ENCODE measurements at places on chromosomes 4 and X.

GRCh38 chrX:149607699-149608098, 12.6 kb upstream of the HSFX2 start:
- DNase-seq, result no peak

DNA sequence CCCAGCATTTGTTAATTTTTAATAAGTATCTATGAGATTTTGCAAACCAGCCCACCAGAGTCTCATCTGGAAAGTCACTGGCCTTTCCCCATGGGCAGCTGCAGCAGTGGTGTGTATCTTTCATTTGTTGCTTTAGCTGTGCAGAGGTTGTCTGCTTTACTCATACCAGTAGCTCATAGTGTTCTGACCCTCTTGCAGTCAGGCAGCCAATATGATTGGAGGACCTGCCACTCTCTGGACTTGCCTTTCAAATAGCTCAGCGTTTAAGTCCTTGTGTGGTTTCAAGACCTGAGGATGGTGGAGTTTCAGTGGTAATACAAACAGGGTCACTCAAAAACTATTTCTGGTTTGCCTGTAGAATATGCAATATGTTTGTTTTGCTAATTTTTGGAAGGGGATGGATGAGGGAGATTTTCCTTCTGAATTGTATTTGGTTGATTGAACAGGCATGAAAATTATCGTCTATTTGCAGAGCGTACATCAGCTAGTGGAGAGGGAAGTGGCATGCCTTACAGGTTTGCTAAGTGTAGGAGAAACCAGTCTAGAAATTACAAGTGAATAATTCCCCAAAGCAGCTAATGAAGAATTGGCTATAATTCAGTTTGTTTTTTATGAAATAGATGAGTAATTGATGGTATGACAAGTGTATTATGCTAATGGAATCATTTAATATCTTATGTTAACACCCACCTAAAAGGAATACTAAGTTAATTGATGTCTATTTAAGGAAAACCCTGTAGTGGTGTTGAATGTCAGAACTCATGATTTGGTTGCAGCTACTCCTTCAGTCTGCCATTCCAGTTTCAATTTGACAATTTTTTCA, 8.9 kb downstream of the POLA1 start:
- no peak for DNase-seq

GRCh38 chr4:120777459-120777858, 145.1 kb downstream of the PRDM5 start:
- no peak for DNase-seq

DNA sequence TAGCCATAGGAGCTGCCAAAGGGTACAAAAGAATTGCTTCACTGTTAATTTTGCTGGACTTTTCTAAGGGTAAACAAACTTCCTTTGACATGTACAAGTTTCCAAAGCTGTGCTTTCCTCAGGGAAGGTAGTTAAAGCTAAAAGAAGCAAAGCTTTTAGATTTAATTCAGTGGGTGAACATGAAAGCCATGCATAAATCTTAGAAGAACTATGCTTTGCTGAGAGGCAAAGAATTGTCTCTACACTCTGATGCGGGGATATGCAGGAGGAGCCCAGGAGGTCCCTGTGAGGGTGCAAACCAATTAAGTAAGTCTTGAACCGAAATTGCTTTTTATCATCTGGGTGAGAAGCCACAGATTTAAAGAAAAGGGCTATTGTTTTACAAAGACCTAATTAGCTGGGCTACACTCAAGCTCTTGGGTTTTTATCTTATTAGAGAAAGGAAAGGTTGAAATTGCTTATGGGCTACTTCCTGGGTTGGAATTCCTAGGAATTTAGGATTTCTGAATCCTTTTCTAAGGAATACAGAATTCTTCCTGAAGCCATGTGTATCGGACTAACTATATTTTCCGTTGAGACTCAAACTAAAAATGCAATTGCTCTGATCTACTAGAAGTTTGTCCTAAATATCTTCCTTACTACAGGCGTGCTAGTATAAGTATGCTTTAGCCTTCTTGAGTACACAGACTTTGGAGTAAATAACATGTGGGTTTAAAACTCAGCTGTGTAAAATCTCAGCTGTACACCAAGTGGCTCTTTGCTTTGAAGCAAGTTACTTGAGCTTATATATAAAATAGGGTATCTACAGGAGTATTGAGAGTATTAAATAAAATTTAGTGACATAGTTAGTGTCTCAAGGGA, 188.4 kb upstream of the ANK2 start:
- no peak for DNase-seq

- no peak for DNase-seq
Observed at GRCh38 chr4:3231471-3231870, 17.5 kb upstream of the MSANTD1 start.
